ENCODE measurements at places on chromosomes 11 and 22.

DNA sequence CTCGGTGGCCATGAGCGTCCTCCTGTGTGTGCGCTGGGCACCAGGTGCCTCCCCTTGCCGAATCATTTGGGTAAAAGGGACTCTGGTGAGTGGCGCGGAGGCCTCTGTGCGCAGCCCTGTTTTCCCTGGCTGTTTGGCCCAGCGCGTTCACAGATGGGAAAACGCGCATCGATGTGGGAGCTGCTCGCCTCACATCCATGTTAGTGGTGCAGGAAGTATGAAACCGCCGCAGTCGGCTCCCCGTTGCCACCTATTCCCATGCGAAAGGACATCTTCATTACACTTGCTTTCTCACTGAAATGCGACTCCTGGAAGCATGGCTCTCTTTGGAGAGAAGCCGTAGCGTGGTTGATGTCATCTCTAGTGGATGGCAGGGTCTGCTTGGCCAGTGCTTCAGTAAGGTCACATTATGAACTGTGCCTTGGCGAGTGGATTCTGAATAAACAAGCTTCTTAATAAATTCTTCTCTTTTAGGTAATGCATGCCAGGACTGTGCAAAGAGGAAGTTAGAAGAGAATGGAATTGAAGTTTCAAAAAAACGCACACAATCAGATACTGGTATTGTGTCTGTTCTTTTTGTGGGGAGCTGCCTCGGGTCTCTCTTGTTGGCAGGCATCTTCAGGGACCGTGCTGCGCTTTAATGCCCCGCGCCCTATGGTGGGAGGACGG lies 26.3 kb downstream of the FAM118A start:
- DNase-seq = no peak

- no peak for DNase-seq
Measured at GRCh38 chr22:24975813-24976341, 23.4 kb downstream of the KIAA1671 start.

DNA sequence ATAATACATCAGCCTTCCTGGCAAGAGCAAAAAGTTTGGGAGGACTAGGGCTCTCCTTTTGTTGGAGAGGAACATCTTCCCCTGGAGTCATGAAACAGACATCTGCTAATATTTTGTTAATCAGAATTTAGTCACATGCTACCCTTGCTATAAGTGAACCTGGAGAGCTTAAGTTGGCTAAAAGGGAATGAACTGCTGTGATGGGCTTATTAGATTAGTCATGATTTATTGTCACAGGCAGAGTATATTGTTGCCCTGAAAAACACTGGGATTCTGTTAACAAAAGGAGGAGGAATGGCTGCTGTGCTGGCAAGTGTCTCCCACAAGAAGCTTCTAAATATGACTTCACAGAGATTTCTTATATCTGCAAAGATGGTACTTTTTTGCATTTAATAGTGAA lies 16.0 kb downstream of the TCP11L1 start:
- DNase-seq = no peak

- no peak for DNase-seq
Measured at GRCh38 chr22:35343664-35344550, 37.0 kb upstream of the HMOX1 start.

DNA sequence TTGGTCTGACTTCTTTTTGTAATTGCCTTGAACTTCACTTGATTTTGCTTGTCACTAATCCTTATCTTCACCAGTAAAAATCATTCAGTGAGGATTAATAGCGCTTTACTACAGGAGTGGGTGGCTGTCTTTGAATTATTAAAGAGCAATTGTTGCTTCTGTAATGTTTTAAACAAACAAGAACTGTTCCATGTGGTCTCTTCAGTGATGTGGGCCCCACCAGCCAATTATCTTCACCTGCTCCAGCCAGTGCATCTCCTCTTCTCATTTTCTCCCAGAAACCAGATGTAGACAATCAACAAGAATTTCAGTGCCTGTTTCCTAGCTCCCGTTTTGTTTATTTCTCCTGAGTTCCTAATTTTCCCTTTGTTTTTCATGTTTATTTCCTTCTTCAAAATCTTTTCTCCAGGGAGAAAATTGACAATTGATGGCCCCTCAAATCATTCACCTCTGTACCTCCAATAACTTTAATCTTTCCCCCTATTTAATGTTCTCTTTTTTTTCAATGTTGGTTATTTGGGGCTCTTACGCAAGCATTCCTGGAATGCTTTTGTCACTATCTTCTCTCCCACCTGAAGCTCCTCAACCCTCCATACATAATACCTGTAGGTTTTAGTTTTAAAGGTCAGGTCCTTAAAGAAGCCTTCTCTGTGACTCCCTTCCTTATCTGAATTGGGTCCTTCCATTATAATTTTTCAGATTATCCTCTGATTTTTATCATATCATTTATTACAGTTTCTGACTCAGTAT lies 115.1 kb downstream of the ARFGAP2 start:
- DNase-seq = no peak
